ENCODE measurements at places on chromosomes 2 and 18. TPM values are rescaled to one million over a fixed set of nuclear protein-coding genes. Genes with fewer than 3 reads are reported as not detected.

Gene WDCP
- 14.2 TPM for total RNA-seq

Gene FAM237A
- not detected for total RNA-seq

Gene NEUROD1
- not detected for total RNA-seq

Gene DPYSL5
- not detected for total RNA-seq

Gene ARHGEF4
- total RNA-seq: 2.2 TPM

DNA sequence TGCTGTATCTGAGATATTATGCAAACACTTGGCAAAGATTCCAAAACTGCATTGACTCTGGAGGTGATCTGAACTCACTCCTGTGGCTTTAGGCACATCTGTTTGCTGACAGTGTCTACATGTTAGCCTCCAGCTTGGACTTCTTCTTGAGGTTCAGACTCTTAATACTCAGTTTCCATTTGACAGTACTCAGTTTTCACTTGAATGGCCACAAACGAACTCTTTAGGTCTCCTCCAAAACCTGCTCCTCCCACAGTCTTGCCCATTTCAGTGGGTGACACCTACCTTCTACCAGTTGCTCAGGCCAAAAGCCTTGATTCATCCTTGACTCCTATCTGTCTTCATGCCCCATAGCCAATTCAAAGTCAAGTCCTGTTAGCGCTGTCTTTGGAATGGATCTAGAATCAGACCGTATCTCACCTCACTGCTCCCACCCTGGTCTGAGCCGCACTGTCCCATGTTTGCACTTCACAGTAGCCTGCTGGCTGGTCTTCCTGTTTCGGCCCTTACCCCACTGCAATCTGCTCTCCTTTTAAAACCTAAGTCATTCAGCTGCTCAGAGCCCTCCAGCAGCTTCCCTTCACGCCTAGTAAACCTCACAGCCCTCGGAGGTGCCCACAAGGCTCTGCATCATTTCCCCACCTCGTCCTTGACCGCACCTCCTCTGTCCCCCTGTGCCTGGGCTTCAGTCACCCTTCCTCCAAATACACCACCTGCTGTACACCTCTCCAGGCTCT, 10.5 kb downstream of the ATG16L1 start:
- DNase-seq: no peak

DNA sequence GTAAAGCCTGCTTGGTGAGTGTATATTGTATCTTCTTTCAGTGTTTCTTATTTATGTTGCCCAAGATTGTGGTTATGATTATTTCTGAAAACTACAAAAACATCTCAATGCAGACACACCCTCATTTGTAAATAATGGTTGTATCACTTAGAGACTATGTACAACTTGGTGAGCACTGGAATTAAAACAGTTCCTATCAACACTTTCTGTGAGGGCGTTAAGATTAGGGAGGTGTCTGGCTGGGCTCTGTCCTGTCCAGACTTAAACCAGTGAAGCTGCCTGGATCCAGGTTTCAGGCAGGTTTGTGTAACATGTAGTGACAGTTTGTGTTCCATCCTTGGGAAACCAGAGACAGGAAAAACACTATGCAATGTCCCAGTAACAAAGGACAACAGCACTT, 49.7 kb downstream of the CTAGE1 start:
- DNase-seq: no peak

- no peak for DNase-seq
Observed at GRCh38 chr18:35611518-35611917, 30.0 kb downstream of the GALNT1 start.

DNA sequence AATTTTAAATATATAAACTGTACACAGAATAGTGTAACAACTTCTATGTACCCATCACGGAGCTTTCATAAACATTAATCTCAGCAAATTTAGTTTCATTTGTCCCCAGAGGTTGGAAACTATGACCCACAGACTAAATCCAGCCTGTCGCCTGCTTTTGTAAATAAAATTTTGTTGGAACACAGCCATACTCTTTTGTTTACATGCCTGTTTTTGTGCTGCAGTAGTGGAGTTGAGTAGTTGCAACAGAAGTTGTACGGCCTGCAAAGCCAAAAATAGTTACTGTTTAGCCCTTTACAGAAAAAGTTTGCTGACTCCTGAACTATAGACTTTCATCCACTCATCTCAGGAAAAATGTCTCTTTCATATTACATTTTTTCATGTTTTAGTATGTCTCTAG, 39.8 kb downstream of the RBM45 start:
- DNase-seq: no peak

GRCh38 chr18:61703508-61703907, 189.3 kb downstream of the RNF152 start:
- no peak for DNase-seq

DNA sequence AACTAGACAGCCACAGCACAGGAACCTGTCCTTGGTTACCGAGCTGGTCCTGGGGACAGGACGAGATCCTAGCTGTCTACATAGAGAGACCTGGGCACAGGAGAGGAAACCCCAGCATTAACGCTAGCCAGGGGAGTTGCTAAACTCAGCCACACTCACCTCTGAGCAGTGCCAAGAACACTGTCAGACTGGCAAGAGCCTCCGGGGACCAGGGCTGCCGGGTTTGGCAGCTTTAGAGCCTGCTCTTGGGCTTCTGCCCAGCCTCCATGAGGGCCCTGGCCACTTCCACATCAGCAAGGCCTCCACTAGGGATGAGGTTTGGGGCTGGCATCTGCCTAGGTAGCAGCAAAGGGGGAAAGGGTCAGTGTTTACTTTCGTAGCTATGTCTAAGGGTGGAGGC, 6.7 kb downstream of the TMBIM1 start:
- peak; percentile 60 for DNase-seq

DNA sequence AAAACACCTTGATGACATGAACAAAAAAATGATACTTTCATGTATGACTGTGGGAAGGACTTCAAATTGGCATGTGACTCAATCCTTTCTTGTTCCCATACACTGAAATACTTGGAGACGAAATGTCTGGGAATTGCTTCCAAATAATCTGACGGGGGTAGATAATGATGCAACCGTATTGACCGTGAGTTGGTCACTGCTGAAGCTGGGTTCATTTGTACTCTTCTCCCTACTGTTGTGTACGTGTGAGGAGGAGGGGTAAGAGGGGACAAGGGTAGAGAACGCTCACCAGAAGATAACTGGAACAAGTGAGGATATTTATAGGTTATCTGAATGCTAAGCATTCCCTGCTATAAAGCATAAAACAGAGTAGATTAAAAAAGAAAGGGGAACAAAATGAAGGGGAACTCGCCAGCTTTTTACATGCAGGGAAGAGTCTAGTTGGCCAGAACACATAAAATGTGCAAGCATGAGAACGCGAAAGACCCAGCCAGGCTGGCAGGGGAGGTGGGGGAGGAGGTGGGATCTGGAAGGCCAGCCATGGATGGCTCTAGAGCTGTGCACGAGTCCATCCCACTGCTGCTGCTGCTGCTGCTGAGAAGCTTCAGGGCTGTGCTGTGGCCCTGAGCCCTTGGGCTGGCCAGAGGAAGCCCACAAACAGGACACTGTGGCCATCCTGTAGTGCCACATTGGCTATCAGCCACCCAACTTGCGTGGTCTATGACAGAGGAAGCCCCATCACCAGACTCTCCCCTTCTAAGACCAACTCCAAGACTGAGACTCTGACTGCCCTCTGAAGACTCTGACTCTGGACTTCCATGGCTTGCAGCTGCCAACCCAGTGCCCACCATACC, 15.2 kb upstream of the CETN1 start:
- no peak for DNase-seq

- peak; percentile 86 for DNase-seq
Observed at GRCh38 chr2:75607988-75608683, 38.4 kb upstream of the MRPL19 start.

- DNase-seq: no peak
Observed at GRCh38 chr2:12163866-12164265, 417.4 kb downstream of the LPIN1 start.

- no peak for DNase-seq
Observed at GRCh38 chr2:138942466-138942865, 162.3 kb upstream of the NXPH2 start.

DNA sequence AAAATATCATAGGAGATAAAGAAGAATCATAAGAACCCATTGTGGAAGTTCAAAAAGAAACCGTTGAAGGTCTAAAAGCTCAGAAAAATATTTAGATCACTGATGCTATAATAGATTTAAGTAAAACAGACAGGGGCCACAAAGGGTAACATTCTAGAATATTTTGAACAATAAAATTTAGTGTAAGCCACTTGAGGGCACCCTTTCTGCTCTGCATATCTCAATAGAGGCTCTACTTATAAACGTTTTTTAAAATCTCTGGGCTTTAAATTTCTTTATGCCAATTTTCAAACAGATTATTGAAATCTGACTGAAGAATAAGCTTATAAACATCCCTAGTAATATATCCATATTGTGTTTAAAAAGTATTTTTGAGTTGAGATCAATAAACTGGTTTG, 57.6 kb upstream of the IL1RL1 start:
- DNase-seq: no peak

- DNase-seq: no peak
Observed at GRCh38 chr2:238101891-238102841, 2.0 kb downstream of the ESPNL start.

GRCh38 chr2:224638301-224638823, 53.2 kb upstream of the CUL3 start:
- no peak for DNase-seq

DNA sequence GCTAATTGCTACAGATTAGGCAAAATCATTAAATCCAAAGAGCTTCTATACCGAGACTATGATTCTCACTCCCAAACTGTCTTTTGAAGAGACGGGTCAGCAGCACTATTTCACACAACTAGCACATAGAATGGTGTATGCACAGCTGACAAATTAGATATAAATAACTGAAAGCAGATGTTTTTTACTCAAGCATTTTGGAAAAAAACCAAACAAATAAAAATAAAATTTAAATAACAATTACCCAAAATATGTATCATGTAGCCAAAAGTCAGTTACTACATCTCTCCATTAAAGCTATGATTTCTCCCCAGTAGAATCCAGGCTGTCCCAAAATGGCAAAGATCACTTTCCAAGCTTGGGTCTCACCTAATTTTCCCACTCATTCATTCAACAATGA, 107.9 kb downstream of the TMEM163 start:
- no peak for DNase-seq

DNA sequence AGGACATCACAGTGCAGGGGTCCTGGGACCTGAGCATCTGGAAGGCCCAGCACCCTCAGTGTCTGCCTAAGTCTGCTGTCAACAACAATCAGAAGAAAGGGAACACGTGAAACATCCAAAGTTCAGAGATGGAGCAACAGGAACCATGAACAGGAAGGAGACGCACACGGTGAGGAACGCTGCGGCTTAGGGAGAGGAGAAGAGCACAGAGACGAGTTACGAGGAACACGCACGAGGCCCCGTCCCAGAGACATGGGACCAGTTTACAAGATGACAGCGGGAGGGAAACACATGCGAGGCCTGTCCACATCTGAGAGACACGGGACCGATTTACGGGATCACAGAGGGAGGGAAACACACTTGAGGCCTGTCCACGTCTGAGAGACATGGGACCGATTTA, 2.9 kb upstream of the KCNG2 start:
- DNase-seq: no peak

DNA sequence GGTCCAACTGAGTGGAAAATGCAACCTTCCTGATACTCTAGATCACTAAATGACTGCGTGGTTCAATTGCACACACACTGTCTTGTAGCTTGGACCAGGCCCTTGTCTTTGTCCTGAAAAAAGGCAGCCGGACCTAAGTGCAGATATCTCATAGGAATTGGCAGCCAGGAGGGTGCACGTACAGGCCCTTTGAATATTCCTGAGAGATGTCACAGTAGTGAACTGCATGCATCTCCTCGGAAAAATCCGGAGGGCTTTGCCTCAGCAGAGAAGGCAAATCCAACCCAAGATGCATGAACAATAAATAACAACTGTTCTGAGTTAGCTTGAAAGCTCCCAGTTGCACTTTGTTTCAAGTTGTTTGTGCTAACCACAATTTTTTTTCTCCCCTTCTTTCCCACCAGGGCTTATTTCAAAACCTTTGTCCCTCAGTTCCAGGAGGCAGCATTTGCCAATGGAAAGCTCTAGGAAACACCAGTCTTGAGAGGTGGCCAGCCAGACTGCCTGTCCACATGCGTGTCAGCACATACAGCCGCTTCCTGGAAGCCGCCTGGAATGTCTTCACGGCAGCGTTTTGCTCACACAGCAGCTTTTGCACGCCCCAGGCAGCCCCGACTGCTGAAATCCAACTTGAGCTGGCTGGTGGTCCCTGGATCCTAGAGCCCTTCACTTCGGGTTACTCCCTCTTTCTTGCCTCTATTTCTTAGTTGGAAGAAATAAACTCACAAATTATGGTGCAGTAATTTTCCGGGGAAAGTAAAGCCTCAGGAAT, 54.4 kb upstream of the FOSL2 start:
- DNase-seq: peak; percentile 96

DNA sequence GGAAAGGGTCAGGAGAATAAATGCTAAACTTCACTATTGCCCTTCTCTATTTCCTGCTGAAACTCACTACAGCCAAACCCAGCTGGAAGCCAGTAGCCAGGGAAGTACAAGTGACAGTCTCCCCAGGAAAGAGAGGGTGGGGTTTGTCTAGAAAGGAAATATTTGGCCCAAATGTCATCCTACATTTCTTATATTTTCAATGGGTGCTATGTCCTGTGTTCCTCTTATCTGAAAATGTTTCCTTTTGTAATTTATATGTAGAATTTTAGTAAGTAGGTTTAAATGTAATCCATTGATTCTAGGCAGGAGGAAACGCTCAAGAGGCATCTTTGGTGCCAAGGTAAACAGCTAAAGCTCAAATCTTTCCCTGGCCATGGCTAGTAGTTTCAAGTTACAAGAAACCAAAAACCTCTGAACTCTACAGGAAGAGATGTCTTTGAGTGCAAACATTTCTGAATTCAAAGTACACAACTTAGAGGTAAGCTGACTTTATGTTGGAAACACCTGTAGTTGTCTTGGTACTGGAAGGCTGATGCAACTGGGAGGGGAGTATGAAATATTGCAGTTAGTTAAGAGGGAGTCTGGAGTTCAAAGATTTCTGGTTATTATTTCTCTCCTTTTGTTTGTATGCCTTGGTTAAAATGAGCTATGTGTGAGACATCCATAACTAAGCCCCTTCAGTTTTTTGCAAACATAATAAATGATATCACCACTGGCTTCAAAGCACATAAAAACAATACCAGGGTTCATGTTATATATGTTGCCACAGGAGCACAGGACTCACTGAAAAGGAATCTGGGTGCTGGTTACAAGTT, 356.1 kb upstream of the ZC3H15 start:
- DNase-seq: no peak

- no peak for DNase-seq
Observed at GRCh38 chr18:27253571-27253970, 68.5 kb upstream of the CHST9 start.

DNA sequence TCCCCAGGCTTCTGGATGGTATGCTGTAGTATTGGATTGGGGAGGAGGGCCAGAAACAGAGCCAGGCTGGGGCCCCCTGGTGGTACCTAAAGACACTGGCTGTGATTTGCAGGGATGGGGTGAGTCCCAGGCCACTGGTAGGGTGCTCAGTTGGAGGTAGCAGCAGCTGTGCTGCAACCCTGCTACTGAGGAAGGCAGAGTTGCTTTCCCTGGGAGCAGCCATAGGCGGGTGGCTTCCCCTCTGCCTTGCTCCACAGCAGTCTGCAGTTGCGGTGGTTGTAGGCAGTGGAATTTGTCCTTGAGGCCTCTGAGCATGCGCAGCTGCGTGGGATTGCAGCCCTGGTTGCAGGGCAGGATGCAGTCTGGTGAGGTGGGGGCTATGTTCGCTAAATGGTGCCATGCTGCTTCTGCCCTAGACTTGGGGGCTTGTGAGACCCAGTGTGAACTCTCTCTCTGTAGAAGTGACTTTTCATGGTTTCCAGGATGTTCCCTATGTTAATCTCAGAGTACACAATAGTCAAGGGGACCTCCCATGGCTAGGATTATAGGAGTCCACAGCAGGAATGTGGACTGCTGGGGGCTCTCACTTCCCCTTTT, 443.5 kb downstream of the XIRP2 start:
- DNase-seq: no peak

GRCh38 chr2:239444626-239445577, 44.1 kb upstream of the HDAC4 start:
- peak; percentile 51 for DNase-seq
